ENCODE measurements at places on chromosomes 5 and 9.

DNA sequence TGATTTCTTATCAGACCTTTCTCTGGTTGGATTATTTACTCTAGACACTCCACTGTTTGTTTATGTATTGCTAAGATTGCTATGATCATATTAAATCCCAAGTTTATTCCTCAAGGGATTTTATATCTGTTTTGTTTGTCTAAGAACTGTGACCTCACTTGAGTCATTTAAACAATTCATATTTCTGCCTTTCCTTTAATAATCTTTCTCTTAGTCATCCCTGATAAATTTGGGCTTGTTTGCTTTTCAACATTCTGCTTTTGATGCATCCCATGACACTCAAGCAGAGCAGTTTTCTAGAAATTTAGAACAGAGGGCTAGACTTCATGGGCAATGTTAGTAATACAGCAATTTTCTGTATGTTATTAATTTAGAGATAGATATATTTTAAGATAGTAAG is 231.6 kb upstream of the TNC start:
- DNase-seq = no peak

DNA sequence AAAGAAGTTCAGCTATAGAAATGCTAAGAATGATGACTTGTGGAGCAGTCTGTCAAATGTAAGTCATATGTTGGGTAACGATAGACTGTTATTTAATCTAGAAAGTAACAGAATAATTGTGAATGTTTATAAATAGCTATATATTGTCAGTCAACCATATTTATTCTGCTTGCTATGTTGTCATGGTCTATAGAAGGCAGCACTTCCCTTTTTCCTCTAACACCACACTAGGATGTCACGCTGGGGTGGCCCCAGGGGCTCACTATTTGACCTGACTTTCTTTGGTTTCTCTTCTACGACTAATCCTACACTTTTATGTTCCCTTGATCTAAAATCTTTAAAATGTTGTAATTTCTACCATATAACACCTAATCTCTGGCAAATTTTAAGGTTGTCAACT is 20.5 kb downstream of the ERAP2 start:
- no peak for DNase-seq

DNA sequence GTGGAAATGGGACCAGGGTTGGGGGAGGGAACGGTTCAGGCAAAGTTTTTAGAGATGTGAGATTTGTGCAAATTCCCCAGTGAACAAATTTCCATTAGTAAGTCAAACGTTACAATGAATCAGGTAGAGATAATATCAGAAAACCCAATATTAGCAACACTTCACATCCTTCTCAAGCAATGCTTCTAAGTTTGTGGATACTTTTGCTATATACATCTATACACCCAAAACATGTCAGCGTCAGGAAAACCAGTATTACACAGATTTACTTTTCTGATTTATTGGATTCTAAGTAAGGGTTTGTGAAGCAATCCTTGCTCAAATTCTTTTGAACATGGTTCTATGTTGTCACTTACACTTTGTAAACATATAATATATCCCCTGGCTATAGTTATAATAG is 6.5 kb downstream of the ALDH1A1 start:
- DNase-seq = no peak

DNA sequence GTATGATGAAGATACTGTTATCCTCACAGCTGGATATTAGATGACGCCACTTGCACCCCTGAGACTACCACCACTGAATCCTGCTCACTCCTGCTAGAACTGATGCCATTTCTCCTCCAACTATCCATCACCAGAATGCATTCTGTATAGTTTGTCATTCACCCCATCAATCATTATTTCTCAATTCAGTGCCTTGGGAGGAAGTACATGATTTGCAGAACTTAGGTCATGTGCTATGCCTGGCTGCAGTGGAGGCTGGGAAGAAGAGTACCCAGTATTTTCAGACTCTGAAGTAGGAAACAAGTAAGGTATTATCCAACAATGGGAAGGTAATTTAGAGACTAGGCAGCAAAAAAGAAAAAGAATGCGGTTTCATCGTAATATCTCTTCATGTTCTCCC is 26.2 kb upstream of the HSD17B4 start:
- no peak for DNase-seq

DNA sequence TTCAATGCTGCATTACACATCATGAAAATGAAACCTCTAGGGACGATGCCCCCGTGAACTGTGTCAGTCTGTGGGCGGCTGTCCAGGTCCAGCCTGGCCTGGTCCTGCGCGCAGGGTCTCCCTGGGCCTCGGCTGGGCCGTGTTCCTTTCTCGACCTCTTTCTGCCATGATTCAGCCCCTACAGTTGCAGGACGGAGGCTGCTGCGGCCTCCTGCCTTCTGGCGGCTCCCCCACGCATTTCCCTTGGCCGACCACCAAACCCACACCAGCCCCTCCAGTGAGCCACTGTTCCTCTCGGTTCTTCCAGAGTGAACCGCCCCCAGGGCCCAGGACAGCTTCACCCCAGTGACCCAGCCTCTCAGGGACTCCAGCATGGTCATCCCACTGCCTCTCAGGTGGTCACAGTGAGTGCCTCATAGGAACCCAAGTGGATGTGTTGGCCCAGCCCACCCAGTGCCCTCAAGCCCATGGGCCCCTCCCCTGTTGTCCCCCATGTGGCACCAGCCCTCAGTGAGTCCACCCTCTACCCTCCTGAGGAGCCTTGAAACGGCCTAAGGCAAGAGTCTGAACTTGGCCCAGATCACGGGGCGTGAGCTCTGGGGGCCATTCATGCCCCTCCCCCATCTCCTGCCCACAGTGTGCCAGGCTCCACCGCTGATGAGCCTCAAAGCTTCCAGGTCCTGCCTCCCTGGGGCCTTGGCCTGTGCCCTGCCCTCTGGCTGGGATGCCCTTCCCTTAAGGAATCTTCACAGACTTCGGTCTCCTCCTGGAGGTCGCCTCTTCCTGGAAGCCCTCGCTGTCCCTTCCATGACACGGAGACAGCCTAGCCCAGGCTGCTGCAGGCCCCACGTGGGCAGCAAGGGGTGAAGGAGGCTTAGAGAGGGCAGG is 10.0 kb upstream of the CLIC3 start:
- no peak for DNase-seq

- no peak for DNase-seq
These were observed 212.4 kb downstream of the TLE1 start for GRCh38 chr9:81476813-81477490.

DNA sequence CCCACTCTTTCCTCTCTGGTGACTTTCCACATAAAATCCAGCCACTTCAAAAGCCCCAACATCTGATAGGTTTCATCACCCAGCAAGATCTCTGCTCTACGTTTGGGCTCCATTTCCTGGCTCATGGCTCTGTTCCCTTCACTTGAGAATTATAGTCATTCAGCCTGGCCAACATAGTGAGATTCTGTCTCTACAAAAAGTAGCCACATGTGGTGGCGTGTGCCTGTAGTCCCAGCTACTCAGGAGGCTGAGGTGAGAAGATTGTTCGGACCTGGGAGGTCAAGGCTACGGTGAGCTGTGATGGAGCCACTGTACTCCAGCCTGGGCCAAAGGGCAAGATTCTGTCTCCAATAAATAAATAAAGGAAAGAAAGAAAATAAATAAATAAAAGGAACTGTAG is 83.3 kb upstream of the IGFBPL1 start:
- no peak for DNase-seq

DNA sequence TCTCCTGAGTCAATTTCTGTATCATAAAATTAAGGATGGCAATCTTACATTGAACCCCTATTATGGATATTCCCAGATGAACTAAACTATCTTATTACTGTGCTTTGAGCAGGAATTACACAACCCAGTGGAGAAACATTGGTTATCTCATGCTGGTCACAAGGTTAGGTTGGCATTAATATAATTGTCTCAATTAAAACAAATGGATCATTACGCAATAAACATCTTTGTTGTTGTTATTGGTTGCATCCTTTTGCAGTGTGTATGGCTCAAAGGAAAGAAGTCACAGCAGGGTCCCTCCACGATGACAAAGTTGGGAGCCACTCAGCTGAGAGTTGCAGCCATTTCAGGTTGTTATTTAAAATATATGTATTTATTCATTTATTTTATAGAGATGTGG is 297.0 kb upstream of the KLF4 start:
- DNase-seq = no peak

DNA sequence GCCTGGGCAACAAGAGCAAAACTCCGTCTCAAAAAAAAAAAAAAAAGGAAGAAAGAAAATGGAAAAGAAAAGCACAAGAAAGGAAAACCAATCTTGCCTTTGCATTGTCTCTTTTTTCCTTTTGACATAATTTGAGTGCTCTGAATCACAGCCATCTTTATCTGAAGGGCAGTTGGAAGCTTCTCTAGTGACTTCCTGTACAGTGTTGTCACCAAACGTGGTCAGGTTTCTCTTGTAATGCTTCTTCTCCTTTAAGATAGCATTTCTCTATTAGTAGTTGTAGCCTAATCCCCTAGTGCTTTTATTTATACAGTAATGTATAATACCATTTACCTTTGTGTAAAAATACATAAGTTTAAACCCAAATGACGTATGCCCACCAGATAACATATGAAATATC is 18.1 kb downstream of the PRKACG start:
- DNase-seq = no peak

GRCh38 chr9:99848447-99848846 is 26.8 kb downstream of the NR4A3 start:
- no peak for DNase-seq

DNA sequence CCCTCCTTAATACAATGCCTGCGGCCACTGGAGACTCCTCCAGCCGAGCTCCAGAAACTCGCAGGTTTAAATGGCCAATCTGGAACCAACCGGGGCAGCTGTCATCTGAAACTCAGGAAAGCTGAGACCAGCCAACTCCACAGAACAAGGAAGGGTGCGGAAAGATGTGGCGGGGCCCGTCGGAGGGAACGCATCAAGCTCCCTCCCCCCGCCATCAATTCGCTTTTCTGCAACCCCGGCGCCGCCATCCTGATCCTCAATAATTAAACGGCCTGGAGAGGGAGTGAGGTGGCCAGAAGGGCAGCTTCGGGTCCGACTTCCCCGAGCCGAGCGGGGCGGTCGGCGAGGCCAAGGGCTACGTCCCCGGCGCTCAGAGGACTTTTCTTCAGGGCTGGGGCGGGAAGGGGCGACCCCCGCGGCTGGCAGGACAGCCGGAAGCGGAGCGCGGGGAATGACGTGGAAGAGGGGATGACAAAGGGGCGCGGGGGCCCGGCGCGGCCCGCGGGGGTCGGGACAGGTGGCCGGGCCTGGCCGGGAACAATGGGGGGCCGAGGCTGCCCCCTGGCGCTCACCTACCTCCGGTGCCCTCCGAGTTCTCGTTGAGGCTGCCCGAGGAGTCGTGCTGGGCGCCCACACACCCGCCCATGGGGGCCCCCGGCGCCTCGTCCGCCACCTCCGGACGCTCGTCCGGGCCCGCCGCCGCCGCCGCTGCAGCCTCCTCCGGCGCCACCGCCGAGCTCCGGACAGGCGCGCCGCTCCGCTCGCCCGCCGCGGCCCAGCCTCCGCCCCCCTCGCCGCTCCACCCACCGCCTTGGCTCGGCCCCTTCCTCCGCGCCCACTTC is at the start of gene UBTD2:
UBTD2 (minus strand) TSS at position 745 of the 842 bp plus-strand sequence; CDS start at position 646, 99 bp downstream.
- peak; percentile 53 for DNase-seq

- DNase-seq = peak; percentile 66
These were observed 18.5 kb upstream of the SNX2 start for GRCh38 chr5:122756264-122756911.

- no peak for DNase-seq
These were observed 417 bp downstream of the GABBR2 start for GRCh38 chr9:98708103-98708932.

DNA sequence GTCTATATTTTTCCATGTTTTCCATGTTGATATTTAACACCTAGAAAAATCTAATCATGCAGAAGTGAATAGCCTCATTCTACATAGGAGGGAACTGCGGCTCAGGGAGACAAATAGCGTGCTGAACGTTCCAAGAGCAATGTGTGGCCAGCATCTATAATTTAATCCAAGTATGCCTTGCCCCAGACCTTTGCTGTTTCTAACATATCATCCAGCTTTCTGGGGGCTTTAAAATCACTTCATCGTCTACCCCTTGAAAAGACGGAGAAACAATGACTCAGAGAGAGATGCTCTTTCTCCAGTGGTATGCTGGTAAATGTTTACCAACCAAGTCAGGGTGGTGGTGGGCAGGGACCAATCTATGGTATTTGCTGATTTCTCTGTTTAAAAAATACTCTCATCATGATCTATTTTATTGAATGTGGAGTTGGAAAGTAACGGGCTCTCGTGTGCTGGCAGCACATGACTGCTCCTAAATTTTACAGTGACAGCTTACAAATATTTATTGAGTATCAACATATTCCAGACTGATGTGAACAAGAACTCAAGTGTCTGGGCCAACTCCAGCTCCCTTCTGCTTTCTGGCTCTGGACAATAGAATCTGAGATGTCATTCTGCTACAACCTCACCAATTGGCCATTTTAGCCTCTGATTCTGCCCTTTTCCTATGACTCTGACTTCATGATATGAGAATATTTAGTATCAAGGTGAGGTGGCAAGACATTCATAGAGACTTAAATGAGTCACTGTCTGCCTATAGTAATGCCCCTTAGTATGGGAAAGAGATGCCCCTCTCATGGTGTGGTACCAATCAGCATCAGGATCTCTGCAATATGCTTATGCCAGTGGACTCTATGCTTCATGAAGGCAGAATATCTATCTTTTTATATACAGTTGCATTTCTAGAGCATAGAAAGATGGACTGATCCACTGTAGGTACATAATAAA is 407.4 kb upstream of the TNC start:
- no peak for DNase-seq

DNA sequence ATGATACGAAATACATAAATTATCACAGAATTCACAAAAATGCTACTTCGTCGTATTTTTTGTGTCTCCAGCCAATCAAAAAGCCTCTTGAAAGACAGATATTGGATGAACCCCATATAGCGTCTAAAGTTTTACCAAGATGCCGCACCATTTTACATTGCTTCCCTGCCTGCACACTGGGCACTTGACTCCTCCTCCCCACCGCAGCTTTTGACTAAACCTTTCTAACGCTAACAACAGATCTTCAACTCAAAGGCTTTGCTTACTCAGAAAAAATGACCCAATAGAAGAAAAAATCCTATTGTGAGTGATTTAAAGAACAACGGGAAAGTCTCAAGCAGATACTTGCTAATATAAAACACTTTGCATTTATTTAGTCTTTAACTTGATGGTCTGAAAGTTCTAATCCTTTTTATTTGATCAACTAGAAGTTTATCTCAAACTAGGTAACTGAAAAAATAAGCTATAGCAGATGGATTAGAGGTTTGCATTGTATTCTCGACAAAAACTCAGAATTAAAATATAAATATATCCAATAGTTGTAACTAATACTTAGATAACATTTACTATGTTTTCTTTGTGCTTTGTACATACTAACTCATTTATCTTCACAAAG is 609.1 kb upstream of the DMAC1 start:
- no peak for DNase-seq

- peak; percentile 42 for DNase-seq
These were observed 110.8 kb downstream of the LHFPL2 start for GRCh38 chr5:78537821-78538220.

DNA sequence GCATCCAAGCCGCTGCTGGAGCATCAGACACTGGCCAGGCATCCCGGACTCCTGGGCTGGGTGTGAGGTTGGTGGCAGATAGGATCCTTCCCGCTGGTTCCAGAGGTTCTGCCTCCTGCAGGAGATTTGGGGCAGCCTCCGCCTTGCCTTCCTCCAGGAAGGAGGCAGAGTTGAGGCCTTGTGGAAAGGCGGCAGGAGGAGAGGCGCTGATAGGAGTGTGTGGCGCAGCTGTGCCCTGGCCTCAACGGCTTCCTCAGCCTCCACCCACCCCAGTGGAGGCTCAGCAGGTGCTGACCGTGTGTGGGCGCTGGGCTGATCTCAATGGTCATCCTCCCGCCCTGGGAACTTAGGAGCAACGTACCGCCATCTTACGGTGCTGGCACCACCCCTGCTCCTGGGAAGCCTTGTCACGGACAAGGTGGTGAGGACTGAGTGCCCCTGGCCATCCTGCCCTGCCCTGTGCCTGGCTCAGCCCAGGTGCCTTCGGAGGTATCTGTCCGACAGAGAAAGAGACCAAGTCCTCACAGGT is 10.2 kb downstream of the NCS1 start:
- no peak for DNase-seq

All from fibroblast of skin of left quadriceps (primary cell).